Spinal cord (tissue), 10 donors: ENCODE measurements at places on chromosomes 4 and X.
A peak's percentile ranks its signal among the peaks of the same experiment; 100 is the strongest.

- peak; percentile 35 for DNase-seq
Measured at GRCh38 chrX:29466456-29466855, 748.9 kb upstream of the MAGEB2 start.

GRCh38 chr4:131603705-131604104 lies 1545.4 kb upstream of the PCDH10 start:
- DNase-seq = no peak

GRCh38 chr4:39036172-39036571 lies 4.0 kb upstream of the TMEM156 start:
- no peak for DNase-seq

- no peak for DNase-seq
Measured at GRCh38 chr4:7017446-7018048, 25.6 kb upstream of the TADA2B start.

- DNase-seq = peak; percentile 37
Measured at GRCh38 chrX:46791927-46792809, 33.2 kb upstream of the SLC9A7 start.

DNA sequence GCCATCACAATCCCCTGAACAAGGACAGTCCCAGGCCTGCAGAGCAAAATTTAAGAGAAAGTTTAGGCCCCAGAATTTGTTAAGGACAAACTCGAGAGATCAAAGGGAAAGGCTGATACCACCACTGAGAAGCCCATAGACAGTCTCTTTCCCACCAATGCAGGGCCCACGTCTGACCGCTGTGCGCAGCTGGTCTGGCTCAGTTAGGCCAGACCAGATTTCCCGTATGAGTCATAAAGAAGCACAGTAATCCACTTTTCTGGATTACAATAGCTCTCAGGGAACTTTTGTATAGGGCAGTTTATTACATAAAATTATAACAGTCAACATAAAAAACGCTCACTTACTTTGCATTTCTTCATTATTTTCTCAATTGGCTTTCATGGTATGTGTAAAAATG lies 259.5 kb downstream of the RCHY1 start:
- no peak for DNase-seq

DNA sequence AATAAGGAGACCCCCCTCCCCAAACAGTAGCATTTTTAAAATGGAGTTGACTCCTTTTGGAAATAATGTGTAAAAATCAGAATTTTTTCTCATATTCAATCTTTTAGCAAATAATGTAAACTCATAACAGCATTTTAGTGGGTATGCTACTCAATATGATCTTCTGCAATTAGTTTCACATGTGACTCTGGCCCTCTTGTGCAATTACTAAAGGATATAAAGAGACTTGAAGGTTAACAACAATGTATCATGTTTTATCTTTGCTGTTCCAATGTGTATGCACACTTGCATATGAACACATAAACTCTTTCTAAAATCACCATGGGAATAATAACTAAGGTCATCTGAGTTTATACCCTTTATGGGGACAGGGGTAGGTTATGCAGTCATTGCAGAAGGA lies 39.9 kb upstream of the RXFP1 start:
- DNase-seq = no peak

DNA sequence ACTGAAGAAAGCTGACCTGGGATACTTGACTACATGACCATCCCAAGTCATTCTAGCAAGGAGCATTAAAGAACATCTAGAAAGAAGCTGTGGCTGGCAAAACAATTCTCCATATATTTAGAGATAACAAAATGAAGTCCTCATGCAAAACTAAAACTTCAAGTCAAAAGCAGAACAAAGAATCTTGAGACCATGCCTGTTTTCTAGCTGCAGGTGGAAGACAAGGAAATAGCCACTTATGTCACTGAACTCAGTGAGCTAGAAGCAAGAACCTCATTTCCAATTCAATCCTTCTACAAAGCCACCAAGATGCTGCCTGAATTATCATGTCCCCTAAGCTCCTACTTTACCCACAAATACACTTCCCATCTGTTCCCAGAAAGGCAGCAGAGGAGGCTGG lies 13.8 kb downstream of the USP46 start:
- no peak for DNase-seq

DNA sequence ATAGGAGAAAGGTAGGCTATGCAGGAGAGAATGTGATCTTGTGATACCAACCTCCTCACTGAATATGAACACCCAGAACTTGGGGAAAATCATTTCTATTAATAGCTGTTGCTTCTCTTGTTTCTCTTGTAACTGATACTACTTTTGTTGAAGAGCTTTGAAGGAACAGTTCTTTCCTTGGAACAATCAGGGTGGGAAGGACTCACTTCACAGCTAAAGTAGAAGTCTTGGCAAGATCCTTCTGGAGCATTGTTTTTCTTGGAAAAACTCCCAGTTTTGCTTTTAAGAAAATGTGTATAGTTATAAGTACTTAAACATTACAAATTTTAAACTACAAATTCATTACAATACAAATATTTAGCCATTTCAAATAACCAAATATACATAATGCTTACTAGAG lies 19.1 kb upstream of the XK start:
- no peak for DNase-seq

GRCh38 chr4:138320030-138320429 lies 77.9 kb upstream of the SLC7A11 start:
- DNase-seq = no peak

DNA sequence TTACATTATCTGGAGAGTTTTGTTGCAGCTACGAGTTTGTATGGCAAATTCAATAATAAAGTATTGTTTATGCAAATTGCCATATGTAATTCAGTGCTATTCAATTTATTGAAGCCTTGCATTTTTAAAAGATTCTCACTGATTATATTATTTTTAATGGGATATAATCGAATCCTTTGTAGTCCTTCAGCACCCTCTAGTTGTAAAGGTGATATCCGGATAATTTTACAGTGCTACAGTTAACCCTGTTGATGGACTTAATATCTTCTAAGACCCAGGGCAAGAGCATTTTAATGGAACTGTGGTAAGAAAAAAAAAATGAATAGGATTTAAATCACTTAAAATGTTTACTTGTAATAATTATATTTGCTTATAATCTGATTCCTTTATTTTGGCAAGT lies 48.5 kb upstream of the GRIA2 start:
- no peak for DNase-seq

DNA sequence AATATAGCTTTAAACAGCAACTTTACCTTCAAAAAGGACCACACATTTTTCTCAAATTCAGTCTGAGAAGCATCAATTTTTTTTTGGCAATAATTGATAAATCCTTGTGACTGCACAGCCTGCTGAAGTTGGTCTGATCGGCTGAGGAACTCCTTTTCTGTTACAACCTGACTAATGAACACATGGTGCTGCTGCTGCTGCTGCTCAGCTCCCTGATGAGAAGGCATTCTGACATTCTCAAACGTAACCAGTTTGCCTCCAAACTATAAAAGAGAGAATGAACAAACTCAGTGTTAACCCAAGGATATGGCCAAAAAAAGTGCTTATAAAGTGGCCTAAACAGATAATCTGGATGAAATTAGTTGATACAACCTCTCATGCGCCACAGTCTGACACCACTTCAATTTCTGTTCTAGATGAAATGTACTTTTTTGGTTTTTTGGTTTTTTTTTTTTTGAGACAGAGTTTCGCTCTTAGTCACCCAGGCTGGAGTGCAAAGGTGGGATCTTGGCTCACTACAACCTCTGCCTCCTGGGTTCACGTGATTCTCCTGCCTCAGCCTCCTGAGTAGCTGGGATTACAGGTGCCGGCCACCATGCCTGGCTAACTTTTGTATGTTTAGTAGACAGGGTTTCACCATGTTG lies 26.5 kb downstream of the SEC31A start:
- no peak for DNase-seq

DNA sequence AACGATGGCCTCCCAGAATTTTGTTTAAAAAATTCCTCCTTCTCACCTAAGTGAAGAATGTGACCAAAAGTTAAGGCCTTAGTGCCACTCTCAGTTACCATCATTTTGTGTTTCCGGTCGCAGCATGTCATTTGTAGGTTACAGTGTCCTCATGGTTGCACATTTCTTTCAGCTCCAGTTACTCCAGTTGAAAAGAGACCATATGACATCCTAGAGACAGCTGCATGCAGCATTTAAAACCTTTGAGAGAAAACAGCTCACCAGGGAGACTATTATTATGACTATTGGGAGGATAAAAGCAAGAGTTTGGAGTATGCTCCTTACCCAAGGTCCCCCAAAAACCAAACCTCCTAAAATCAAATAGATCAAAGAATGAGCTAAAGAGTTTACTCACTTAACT lies 45.8 kb downstream of the MGARP start:
- DNase-seq = no peak

- no peak for DNase-seq
Measured at GRCh38 chr4:6876440-6876839, 33.2 kb upstream of the TBC1D14 start.

DNA sequence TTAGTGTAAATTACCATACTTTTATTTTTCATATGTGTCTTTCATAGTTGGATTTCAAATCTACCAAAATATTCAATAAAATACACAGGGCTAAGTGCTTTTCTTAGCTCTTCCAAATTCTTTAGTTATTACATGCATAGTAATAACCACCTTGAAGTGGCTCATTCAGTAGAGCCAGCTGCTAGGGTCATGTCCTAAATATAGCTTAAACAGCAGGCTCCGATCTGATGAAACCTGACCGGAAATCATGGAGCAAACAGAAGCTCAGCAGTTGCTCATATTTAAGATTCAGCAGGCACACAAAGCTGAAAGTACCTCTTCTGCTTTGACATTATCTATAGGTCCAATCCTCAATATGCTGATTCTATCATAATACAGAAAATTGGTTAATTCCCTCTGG lies 1470.4 kb downstream of the ADGRL3 start:
- no peak for DNase-seq

- DNase-seq = no peak
Measured at GRCh38 chr4:110854021-110854678, 231.3 kb upstream of the PITX2 start.

DNA sequence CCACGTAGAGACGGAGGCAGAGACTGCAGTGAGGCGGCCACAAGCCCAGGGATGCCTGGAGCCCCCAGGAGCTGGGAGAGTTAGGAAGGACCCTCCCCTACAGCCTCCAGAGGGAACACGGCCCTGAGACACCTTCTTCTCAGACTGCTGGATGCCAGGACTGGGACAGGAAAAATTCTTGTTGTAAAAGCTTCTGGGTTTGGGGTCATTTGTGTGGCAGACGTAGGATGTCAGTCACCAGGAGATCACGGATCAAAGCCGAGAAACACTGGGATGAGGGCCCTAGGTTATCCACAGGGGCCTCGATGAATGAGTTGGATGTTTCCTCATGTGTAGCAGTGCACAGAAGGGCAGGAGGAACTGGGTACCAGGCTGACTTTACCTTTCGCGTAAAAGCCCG lies 163.7 kb downstream of the SHOX start:
- no peak for DNase-seq

GRCh38 chrX:154408659-154409221 lies 314 bp downstream of the DNASE1L1 start:
- DNase-seq = no peak

- DNase-seq = no peak
Measured at GRCh38 chr4:11497972-11498371, 69.3 kb upstream of the HS3ST1 start.

DNA sequence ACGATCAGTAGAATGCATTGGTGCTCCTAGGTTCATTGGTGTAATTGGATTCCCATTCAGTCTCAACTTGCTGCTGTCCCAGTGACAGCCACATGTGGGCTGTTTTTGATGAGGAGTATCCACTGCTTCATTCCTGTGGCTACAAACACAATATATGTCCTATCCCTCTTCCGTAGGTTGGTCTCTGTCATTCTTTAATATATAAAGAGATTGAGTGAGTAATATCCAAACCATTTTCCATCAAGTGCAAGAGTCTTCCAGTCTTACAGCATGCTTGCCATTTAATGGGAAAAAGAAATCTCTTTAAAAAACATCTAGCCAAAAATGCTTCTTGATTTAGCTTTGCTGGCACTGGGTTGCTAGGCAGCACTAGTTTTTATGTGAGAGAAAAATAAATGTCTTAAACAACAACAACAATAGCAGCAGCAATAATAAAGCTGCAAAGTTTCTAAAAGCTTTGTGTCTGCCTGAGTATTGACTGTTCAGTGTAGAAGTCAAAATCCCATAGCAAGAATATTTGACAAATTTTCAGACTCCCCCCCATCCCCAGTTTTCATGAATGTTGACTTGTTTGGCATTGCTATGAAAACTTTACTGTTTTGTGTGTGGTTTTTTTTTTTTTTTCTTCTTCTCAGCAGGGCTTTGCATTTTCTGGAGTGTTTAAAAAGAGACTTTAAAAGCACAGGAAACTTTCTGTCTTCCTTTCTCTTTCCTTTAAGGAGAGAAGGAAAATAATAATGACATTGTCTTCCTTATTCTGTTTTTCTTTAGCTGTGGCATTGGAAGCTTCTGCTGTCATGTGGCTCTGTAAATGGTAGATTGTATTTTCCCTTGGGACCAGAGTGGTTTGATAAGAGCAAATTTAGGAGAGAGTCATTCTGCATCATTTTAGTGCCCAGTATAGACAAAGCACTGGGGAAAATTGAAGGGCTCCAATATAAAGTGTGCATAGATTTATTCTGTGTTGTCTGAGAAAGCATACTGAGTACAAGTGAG lies 244.3 kb downstream of the ARHGAP10 start:
- no peak for DNase-seq

DNA sequence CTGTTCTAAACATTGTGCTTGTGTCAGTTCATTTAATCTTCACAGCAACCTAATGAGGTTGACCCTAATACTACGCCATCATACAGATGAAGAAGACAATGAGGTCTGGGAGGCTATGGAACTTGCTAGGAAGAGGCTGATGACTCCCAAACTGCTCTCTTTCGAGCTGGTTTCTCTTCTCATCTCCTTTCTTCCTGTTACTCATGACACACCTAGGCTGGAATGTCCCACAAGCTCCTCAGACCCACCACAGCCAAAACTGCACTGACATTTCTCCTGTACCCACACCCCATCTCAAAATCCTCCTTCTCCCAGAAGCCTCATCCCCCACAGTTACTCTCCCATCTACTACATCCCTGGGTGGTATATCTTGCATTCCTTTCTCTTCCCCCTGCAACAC lies 27.4 kb upstream of the PJA1 start:
- DNase-seq = no peak

GRCh38 chrX:37783305-37783704 lies 3.4 kb downstream of the CYBB start:
- DNase-seq = no peak

- DNase-seq = no peak
Measured at GRCh38 chr4:185896817-185897488, 85.0 kb upstream of the SORBS2 start.

- DNase-seq = no peak
Measured at GRCh38 chrX:105759598-105759997, 62.7 kb upstream of the NRK start.

- no peak for DNase-seq
Measured at GRCh38 chrX:134444681-134445080, 15.3 kb upstream of the HPRT1 start.

GRCh38 chr4:64903986-64904385 lies 494.7 kb upstream of the TECRL start:
- no peak for DNase-seq

DNA sequence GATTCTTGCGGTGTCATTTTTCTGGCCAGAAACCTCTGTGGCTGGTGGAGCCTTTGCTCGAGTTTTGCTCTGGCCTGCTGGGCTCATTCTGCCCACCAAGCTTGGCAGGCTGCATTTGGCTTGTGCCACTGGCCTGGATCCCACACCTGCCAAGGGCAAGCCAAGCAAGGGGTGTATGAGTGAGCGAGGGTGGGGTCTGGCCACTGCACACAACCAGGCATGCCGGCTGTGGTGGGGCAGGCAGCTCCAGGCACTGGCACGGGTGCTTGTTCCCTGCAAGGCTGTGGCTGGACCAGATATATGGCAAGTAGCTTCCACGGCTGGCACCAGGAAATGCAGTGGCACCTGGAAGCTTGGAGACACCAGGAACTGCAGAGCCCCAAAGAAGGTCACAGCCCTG lies 68.6 kb upstream of the PPP3CA start:
- DNase-seq = no peak
